Cerebellar nuclear complex (tissue), 1 donor: ENCODE measurements at places on chromosomes 2 and 18.

DNA sequence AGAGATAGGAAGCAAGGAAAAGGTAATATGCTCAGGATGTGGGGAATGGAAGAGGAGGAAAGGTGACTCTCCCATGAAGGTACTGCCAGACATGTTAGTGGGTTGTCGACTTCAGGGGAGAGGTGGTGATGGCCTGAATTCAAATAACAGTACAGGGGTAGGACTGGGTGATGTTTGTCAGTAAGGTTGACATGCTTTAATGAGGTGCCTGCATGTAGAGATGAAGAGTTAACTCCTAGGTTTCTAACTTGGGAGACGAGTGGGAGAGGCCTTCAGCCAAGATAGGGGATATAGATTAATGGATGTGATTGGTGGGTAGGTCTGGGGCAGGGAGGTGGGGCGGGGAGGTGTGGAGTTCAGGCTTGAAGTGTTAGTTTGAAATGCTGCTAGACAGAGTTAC is 2.6 kb downstream of the NAPG start:
- no peak for DNase-seq

DNA sequence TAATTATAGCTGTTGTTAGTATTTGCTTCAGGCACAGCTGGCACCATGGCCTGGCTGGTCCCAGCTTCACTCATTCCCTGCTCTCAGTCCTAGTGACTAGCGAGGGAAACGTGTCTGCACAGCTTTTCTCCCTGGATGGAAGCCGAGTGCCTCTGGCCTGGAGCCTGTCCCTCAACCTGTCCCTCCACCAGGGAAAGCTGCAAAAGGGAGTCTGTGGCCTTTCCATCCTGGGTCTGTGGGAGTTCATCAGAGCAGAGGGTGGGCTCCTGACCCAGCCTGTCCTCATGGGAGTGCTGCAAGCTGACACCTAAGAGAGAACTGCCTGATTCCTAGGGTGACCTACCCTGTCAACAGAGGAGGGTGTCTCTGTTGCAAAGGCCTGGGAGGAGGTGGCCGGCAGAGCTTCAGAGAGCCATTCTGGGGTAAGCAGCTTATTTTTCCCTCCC is 118.3 kb downstream of the CAPN13 start:
- no peak for DNase-seq

DNA sequence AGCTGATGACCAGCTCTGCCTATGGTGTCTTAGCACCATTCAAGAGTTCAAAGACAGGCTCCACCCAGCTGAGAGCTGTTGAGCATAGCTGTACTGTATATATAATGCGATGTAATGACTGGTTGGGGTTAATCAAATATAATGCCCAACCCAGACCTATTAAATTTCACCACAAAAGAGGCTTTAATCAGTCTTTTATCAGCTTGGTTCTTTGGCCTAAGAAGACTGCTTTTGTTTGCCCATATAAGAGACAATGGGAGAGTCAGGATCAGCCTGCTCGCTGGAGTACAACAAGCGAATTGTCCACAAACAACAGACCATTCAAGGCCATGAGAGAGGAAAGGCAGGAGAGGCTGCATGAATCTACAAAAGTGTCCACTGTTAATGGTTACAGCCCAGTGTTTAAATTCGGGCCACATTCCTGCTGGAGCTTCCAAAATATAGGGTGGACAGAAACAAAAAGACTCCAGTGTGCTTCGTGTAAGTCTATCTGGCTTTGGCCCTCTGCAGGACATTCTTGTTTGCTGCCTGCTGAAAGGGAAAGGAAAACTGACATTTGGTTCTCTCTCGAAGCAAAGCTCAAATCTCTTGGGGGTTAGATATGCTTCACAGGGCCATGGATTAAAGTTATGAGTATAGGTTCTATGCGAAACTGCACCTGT is 299.0 kb upstream of the FBXO11 start:
- no peak for DNase-seq

DNA sequence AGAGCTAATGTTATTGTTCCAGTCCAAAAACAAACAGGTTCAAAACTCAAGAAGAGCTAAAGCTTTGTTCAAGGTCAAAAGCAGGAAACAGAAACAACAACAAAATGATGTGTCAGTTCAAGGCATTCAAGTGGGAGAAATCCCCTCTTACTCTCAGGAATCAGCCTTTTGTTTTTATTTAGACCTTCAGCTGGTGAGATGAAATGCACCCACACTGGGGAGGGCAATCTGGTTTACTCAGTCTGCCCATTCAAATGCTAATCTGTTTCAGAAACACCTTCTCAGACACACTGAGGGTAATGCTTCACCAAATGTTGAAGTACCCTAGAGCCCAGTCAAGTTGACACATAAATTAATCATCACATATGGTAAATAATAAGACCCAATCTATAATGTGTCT is 150.6 kb downstream of the TMX3 start:
- DNase-seq, result no peak

- no peak for DNase-seq
Observed at GRCh38 chr18:45104049-45104395, 423.3 kb downstream of the SETBP1 start.

- DNase-seq, result no peak
Observed at GRCh38 chr2:67374481-67374880, 22.7 kb upstream of the ETAA1 start.

DNA sequence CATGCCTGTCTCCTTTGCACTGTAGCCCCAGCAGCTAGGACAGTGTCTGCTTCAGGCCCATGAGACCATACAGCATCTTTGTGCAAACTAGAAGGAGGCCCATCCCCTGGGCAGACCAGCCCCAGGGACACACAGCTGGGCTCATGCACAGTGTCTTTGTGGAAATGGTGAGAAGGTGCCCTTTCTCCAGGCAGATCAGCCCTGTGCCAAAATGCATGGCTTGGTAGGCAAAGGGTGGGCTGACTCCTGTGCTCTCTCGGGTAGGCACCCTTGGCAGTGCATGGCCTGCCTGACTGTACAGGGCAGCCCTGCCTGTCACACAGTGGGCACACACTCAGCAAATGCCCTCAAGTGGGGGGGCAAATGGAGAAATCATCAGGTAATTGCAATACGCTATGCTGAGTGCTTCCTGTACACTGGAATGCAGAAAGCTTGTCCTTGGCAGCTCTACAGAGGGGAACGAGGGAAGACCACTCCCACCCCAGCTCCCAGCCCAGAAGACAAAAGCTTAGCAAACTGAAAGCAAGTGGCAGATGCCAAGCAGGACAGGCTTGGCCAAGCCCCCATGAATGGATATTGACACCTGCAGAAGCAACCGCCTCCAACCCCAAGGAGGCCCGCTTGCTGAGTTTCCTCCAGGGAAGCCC is 21.6 kb downstream of the TNS1 start:
- no peak for DNase-seq

- DNase-seq, result no peak
Observed at GRCh38 chr2:204298404-204298803, 246.9 kb upstream of the PARD3B start.

DNA sequence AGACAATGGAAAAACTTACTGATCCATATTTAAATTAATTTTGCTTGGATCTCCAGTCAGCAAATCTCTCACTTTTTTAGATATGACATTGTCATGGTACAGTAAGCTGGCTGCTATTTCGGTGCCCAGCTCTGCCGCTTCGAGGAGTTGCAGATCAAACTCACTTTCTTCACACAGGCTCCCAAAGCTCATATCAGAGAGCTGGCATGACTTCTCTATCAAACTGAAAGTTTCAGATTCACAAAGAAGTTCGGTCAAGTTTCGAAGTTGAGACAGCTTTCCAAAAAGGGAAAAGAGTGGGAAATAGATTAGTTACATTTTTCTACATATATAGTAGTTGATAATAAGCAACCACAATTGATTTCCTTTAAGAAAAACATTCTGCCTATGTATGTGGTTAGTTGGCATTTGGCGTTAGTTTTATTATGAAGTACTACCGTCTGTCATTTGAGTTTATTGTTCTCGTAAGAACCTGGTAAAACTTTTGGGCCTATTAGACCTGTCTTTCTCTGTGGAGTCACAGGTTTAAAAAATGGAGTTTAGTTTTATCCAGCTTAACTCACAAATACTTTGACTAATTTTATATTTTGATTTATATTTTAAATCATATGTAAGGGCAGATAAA is 118.8 kb downstream of the ABCA12 start:
- DNase-seq, result no peak

DNA sequence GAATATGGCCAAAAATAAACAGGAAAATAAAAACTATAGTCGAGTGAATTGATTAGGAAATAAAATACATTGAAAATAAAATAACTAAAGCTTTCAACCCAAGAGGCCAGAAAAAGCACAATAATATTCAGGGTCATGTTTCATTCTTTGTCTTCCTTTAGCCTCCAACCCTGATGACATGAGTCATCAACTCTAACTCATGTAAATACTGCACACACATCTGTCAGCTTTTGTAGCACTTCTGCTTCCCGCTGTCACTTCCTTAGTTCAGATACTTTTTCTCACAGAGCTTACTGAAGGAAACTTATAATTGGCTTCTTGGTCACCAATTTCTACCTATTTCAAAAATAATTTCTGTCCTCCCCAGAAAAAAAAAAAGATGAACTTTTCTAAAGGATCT is 112.8 kb downstream of the UPP2 start:
- no peak for DNase-seq

GRCh38 chr2:222668494-222669154 is 2.8 kb upstream of the MOGAT1 start:
- no peak for DNase-seq

DNA sequence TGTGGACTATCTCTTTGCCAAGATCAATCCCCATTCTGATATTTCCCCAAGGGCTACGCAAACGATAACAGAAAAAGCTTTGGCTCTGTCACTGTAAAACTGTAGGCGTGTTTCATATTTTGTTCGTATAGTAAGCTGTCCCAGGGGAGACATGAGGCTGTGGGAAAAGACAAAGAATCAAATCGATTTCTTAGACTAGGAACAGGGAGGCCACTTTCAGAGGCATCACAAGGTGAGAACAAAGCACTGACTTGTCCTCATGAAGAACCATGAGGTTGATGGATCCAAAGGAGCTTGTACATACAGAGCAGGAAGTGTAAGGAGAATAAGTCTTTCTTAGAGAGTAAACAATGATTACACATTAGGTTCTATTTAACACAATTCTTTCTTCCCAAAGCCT is 255.7 kb downstream of the HNMT start:
- no peak for DNase-seq

GRCh38 chr2:241882091-241882625 is 12.6 kb downstream of the RTP5 start:
- no peak for DNase-seq

- no peak for DNase-seq
Observed at GRCh38 chr18:75212751-75213090, 2.1 kb downstream of the TSHZ1 start.

DNA sequence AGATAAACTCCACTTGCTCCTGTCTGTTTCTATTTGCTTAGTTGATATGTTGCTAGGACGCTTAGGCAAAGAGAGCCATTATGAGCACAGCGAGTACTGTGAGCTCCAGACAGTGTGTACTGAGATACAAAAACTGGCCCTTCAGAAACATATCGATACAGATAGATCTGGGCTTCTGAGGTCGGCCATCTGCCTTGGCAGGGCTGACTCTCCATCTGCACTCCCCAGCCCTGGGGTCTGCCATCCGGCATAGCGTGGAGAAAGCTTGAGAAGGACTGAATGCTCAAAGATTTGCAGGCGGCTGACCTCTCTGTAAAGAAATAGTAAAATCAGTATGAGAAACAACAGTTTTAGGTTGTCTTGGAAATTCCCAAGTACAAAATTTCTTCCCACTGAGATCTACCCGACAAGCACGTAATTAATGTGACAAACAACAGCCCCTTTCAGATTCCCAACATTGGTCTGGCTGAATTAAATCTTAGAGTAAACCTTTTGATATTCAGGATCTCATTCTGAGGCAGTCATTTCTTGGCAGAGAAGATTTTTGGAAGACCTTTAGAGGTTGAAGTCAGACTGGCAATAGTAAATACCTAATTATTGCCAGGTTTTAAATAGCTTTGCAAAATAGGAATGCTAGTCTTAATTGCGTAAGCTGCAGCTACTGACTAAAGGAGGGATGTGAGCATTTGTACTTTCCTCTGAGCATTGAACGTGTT is 127.4 kb downstream of the CHST9 start:
- DNase-seq, result no peak

DNA sequence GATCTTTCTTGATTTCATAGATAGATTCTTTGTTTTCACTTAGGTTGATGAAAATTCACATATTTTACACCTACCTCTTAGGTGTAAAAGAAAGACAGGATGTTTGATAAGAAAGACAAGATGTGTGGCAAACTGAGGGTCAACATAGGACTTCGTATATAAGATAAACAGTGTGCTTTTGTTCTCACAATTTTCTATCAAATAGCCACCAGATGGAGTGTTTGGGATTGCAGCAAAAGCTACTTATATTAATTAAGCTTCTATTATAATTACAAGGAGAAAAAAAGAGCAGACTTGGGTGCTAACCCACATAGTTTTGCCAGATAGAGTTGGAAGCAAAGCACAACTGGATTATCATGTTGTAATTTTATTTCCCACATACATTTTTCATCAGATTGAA is 232.9 kb downstream of the CDH7 start:
- no peak for DNase-seq

DNA sequence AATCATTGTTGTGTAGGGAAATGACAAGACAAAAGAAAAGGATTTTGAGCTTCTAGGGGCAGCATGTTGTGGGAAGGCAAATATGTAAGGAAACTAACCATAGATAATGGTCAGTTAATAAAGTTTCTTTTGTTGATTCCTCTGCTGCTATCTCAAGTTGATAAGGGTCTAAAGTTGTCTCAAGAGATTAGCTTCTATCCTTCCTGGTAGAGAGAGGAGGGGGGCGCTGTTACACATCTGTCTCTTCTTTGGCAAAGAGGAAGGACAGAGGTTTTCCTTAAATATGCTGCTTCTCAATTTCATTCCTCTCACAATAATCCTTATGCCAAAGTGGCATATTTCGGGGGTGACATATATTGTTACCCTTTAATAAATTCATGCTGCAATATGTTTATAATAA is 944.0 kb downstream of the DPP10 start:
- no peak for DNase-seq

GRCh38 chr2:127683757-127684156 is 8.4 kb upstream of the LIMS2 start:
- DNase-seq, result no peak
